ENCODE measurements at places on chromosomes 3 and 15.

DNA sequence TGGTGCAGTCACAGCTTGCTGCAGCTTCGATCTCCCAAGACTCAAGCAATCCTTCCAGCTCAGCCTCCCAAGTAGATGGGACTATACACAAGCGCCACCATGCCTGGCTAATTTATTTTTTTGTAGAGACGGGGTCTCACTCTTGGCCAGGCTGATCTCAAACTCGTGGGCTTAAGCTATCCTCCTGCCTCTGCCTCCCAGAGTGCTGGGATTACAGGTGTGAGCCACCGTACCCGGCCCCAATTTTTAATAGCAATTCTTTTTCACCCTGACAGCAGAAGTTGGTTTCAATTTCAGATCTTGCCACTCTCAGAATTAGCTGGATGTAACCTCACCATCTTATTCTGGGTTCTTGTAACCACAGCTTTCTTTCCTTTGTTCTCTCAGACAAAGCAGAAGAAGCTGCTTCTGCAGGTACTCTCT, 64.8 kb downstream of the TRIM71 start:
- no peak for DNase-seq

DNA sequence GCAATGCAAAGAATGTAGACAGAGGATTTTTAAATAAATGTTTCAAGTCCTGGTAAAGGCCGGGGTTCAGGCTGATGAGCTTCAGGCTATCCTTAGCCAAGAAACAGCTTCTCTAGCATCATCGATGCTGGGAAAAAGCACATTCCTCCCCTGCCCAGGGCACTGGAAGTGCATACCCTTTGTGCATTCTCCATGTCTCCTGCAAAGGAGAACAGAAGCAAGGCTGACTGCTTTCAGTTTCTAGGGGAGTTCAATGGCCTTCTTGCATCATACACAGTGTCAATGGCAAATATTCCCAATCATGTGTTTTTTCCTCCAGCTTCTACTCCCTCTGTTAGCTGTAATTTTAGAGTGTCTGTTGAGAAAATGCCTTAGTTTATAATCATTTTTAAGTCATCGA, 59.9 kb downstream of the GPR176 start:
- DNase-seq: no peak

GRCh38 chr3:9785602-9786001, 6.7 kb downstream of the TADA3 start:
- no peak for DNase-seq

DNA sequence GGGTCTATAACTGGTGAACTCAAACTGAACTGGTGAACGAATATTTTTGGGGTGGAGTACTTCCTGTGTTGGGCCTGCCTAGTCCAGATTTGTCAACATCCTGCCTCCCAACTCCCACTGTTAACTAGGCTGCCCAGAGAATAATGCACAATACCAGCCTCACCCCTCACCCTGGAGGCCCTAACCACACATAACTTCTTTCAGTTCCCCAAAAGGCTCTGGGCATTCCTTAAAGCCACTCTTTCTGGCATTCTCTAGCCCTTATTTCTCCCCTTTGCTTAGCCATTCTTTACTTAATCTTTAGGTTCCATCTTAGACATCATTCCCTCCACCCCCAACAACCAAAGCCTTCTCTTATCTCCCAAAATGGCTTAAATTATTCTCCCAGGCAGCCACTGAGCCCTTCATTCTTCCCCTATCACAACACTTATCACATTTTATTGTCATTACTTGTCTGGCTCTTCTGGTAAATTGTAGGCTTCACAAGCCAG, 9.1 kb upstream of the SEC11A start:
- DNase-seq: no peak

DNA sequence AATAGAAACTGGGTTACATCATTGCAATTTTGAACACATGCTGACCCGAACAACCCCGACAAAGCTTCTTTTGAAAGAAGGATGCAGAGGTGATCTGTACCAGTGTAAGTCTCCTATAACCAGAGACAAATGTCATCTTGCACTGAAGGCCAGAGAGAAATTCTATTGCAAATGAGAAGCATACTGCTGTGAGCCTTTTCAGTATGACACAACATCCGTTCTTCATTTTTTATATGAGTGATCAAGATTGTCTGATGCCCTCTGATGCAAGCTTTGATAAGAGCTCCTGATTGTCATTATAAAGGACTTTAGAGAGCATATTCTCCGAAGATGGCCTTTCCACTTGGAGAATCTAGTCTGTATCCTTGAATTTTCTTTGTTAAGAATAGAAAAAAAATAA, 36.9 kb downstream of the PCOLCE2 start:
- DNase-seq: no peak

DNA sequence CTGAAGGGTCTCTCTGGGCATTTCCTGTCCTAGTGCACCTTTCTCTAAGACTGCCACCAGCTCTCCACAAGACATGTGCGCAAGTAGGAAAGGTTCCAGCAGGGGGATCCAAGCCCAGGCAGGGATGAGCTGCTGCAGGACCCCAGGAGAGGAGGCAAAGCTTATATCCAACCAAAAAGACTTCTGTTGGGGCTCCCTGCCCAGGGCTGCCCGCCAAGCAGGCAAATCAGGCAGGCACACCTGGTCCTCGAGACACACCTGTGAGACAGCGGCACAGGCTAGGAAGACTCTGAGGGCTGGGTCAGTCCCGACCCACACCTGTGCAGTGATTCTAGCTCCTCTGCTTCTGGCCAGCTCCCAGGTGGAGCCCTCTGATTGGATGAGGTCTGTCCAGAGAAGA, 80.6 kb downstream of the MYLK start:
- DNase-seq: no peak

- no peak for DNase-seq
Measured at GRCh38 chr3:187213616-187214015, 16.3 kb downstream of the RTP1 start.

DNA sequence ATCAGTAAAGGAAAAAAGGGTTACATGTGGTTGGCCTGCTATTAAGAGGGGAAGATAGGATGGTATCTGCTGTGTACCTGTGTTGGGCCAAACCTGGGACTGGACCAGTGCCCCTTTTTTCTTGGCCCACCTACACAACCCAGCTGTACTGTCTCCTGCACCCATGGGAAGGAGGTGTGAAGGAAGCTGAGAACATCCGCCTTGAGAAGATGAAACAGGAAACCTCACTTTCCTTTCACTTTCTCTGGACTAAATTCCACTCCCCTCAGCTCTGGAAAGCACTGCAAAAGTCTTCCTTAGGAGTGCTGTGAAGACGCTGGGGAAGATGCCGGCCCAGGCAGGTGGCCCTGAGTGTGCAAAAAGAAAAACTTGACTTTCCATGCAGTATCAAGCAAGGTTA, 37.6 kb downstream of the LRRN1 start:
- no peak for DNase-seq

GRCh38 chr3:50256978-50257890, 11.7 kb upstream of the SEMA3B start:
- no peak for DNase-seq

- DNase-seq: no peak
Measured at GRCh38 chr15:85592148-85592547, 202.6 kb downstream of the KLHL25 start.

DNA sequence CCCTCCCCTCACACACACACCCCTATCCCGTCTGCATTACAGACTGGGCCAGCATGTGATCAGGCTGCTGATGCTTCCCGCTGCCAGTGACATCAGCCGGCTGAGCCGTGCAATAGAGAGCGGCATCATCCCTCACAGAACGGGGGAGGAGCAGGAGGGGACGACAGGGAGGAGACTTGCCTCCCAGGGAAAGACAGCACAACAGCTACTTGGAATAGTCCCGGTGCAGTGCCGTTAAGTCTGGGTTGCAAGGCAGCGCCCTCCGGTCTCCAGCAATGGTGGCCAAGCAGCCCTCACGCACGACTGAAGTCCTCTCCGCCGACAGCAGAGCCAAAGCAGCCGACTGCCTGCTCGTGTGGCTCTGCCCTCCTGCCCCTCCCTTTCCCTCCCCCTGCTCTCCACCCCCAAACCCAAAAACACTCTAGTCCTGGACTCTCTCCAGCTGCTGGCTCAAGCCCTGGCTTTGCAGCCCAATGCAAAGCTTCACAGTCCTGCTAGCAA, 31.5 kb upstream of the RPS17 start:
- DNase-seq: no peak

DNA sequence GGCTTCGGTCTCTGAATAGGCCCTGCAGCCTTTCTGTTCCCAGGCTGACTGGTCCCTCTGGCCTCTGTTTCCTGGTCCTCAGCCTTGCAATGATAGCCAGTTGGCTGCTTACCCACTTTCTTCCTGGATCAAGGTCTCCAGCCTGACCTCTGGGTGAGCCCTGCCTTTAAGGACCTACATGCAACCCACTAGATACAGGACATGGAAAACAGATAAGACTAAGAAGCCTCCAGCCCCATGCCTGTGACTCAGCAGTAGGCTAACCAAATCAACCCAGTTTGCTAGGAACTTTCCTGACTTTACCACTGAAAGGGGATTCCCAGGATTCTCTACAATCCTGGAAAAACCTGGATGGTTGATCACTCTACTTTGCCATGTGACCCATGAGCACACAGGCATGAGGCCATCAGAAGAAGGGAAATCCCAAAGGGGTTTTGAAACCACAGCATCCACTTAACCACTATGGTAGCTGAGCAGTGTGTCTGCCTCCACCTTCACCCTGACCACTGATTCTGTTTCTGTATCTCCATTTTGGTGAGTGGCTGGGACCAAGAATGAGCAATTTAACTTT, 188.1 kb downstream of the CHST2 start:
- DNase-seq: no peak

DNA sequence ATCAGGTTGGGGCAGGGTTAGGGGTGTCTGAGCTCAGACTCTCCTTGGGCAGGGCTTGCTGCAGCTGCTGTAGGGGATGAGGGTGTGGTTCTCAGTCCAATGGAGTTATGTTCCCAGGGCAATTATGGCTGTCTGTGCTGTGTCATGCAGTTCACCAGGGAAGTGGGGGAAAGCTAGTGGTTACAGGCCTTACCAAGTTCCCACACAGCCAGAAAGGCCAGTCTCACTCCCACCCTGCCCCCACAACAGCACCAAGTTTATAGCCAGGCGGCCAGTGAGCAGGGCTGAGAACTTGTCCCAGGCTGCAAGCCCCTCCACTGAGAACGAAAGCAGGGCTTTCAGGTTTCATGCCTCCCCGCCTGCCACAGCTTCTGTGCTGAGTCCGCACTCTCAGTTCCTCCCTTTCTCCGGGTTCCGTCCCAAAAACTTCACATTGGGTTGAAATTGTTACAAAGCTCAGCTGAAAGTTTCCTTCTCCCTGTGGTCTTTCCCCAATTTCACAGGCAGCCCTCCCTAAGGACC, 19.6 kb upstream of the CPOX start:
- DNase-seq: no peak

GRCh38 chr3:147872568-147872967, 463.4 kb downstream of the ZIC1 start:
- no peak for DNase-seq

DNA sequence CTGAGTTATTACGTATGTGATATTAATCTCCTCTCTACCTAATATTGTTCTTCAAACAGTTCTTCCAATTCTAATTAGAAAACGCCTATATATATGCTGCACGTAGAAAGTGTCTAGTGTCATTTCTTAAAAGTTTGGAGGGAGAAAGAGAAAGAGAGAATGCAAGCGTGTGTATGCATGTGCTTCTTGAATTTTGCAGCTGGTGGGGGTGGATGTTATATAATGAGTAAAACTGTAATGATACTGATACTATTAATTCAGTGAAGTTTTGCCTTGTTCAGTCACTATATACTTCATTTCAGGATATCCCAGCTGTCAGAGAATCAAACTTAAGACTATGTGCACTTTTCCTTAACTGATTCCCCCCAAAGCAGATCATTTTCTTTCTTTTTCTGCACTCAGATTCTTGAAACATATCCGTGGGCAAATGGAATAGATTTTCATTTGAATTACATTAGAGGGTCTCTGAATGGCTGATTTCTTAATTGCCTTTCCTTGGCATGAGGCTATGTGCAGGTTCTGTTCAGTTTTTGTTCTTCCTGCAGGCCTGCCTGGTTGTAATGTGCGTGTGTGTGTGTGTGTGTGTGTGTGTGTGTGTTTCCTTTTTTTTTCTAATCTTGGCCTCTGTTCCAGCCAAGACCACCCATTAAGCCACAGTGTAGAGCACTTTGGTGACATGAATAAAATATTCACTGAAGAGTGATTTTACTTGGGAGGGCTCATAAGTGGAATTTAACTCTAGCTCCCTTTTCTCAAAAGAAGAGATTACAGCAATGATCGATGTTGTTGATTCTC, 617.5 kb downstream of the RBMS3 start:
- DNase-seq: no peak

GRCh38 chr3:151890721-151891141, 17.3 kb downstream of the SUCNR1 start:
- DNase-seq: no peak

DNA sequence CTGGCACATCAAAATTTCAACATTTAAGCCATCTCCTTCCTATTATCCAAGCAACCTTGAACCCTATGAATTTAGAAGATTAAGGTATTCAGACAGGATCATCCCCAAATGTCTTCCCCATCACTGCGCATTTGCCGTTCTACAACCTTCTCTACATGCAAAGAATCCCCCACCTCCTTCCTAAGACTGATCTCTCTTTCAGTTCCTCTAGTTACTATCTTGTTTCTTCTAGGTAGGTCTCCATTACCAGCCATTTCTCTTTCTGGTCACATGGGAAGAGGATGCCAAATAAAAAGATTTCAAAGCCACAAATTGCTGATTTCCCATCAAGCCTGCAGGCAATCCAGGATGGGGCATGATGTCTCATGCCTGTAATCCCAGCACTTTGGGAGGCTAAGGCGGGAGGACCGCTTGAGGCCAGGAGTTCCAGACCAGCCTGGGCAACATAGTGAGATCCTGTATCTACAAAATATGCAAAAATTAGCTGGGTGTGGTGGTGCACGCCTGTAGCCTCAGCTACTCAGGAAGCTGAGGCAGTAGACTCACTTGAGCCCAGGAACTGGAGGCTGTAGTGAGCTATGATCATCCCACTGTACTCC, 29.7 kb upstream of the MTMR10 start:
- no peak for DNase-seq

DNA sequence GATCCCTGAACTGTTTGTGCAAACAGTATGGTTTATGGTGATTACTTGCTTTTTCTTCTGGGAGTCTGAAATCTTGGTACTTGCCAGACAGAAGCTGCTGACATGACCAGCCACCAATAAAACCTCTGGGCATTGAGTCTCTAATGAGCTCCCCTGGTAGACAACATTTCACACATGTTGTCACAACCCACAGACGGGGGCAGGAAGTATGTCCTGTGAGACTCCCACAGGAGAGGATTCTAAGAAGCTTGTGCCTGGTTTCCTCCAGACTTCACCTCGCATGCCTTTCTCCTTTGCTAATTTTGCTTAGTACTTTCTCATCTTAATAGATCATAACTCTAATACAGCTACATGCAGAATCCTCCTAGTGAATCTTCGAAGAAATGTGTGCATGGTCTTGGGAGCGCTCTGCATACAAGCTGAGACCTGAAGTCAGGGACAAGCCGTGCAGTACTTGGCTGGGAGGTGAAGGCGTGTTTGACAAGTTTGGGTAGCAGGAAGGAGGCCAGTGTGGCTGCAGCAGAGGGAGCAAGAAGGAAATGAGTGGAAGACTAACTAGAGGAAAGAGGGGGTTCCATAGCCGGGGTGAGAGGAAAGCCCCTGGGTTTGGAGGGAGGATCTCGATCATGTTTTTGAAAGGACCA, 49.0 kb downstream of the B3GNT5 start:
- DNase-seq: no peak

- no peak for DNase-seq
Measured at GRCh38 chr3:102415553-102415952, 19.3 kb upstream of the ZPLD1 start.

GRCh38 chr3:141147657-141148056, 84.0 kb upstream of the PXYLP1 start:
- DNase-seq: no peak

GRCh38 chr15:90674476-90674875, 42.7 kb upstream of the BLM start:
- DNase-seq: no peak

- no peak for DNase-seq
Measured at GRCh38 chr3:182392182-182392937, 400.9 kb upstream of the ATP11B start.

Data from activated T-cell treated with anti-CD3 and anti-CD28 coated beads for 4 hours (primary cell).